ENCODE measurements at places on chromosomes 12 and 14.
A peak's percentile ranks its signal among the peaks of the same experiment; 100 is the strongest.

GRCh38 chr14:22084393-22085281 is 411.0 kb upstream of the OR4E1 start:
- DNase-seq: peak; percentile 51

DNA sequence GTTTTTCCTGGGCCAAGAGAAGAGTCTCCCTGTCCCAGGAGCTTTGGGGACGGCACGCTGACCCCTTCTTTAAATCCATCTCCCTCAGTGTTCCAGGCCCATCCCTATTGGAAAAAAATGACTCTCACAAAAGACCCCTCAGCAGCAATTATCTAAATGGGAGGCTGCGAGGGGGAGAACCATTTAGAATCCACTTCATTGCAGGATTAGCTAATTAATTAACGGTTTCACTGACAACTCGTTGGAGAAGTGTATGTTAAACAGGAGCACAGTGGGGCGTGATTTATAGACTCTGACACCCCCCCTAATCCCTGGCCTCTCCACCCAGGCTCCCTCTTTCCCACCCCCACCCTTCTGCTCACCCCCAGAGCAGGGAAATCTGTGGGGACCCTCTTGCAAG is 162.8 kb upstream of the LHX5 start:
- DNase-seq: no peak

DNA sequence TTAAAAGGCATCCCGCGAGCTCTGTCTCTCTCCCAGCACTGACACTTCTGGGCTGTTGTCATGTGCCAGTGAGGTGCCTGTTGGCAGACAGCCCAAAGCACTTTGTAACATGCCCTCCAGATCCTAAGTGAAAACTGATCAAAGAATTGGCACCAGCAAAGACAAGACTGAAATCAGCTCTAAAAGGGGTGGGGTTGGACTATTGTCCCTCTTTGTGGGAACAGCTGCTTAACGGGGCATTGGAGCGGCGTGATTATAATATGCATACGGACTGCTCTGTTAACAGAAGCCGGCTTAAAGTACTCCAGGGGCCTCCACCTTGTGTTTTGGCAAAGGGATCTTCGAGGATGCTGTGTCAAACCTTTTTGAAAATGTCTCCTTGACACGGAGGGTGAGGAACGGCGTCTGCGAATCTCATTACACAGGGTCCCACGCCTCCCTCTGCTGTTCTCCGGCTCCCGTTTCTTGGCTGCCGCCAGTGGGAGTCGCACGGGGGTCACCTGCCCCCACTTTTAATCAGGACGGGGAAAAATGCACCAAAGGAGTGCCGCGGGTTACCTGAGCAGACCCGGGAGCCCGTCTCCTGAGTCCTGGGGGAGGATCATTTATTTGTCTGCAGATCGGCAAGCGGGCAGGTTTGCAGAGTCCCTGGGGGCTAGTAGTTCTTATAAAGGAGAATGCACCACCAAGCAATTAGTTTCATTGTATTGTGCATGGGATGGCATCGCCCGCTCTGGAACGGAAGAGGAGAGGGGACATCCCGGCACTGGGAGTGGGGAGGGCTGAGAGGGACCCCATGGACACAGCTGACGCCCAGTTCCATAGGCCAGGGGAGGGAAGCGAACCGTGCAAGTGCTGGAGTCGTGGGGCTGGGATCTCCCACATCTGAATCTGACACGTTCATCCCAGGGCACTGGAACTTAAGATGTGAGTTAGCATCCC is 44.3 kb downstream of the SPRING1 start:
- no peak for DNase-seq

DNA sequence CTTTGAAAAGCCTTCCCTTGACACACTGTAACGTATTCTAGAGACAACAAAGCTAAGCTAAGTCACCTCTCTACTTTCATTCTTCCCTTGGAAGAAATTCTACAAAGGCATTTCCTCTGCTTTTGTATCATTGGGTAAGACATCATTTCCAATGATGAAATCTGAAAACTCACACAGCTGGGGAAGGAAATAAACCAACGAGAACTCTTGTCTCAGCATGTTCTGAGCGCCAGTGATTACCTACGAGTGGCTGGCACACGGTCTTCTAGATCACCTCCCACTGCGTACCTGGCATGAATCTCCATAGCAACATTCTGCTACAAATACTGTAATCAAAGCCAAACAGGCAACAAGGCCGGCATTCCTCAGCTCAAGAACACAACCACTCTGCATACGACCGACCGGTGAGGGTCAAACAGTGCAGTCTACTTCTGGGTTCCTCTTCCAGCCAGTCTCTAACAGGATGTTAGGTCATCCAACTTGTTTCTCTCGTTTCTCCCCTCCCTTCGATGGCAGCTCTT is 7.6 kb downstream of the VPS37B start:
- DNase-seq: peak; percentile 59

GRCh38 chr12:99983456-99984258 is 1.1 kb downstream of the ANKS1B start:
- DNase-seq: no peak

GRCh38 chr12:54349036-54349435 is 15.2 kb downstream of the GPR84 start:
- no peak for DNase-seq

DNA sequence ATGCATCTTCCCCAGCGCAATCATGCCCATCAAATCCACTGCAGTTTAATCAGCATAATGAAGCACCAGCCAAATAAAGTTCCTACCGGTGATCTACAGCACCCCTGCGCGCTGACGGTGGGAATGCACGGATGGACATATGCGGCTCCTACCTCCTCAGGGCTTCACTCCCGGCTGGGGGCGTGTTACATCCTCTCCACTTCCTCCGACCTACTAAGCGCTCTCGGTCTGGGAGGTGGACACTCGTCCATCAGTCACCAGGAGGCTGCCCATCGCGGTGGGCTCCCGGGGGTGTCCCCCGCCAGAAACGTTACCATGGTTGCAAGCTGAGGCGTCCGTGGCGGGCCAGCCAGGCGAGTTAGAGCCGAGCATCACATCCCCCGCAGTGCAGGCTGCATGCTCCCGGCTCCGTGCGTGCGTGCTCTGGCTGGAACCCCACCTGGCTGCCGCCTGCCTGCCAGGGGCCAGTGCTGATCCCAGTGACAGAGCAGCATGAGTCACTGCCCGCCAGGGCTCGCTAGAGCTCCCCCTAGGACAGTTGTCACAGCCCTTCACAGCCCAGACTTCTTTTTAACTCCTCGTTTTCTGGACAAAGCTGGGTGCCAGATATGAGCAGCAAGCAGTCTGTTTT is 73.0 kb downstream of the CIT start:
- peak; percentile 66 for DNase-seq

- no peak for DNase-seq
These were observed 312.9 kb downstream of the MED13L start for GRCh38 chr12:115964626-115965025.

- no peak for DNase-seq
These were observed 63.5 kb upstream of the MBIP start for GRCh38 chr14:36383767-36384431.

DNA sequence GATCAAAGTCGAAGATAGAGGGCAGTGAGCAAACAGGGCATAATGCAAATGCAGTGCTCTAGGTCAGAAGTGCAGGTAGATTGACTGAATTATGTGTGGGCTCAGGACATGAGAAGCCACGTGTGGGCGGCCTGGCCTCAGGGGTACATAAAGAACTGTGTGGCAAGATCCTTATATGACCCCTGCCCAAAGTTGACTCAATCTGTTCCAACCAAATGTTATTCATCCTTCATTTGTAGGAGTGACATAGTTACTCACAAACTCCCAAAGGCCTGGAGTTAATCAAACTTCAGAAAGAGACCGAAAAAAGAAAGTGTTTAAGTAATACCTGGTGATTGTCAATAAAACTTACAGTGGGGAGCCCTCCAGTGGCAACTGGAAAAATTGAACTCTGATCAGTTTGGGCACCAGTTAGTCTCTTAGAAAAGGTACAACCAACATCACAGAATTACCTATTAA is 150.4 kb upstream of the FAR2 start:
- peak; percentile 54 for DNase-seq

DNA sequence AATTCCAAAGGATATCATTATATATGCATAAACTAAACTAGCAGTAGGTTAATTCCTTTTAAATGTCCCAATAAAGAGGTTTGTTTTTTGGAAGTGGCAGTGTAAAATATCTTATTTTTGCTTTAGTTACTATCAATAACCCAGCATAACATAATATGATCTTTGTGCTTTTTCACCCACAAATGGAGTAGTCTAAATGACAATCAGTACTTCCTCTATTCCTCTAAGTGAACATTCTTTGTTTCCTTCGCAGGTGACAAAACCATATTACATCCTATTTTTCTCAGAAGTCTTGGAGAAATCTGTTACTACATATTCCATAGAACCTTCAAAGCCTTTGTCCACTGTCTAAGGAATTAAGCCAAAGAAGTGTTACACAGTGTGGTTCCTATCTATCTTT is 62.5 kb downstream of the MED13L start:
- DNase-seq: no peak

DNA sequence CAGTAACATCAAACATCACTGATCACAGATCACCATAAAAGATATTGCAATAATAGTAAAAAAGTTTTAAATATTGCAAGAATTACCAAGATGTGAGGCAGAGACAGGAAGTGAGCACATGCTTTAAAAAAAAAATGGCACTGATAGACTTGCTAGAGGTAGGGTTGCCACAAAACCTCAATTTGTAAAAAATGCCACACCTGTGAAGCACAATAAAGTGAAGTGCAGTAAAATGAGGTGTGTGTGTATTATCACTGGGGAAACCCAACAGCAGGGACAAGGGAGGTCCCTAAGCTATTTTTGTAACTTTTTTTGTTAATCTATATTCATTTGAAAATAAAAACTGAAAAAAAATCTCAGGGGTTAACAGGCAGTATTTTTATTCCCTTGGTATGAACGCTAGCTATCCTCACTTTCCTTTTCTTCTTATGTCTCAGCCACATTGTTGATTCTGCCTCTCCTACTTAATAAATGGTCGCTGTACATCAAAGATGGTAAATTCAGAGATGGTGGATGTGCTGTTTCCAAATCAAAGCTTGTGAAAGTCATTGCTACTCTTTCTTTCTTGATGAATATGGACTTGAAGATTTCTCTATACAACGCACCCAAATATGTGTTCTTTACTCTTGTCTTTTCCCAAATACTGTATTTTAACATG is 14.0 kb upstream of the KLRD1 start:
- no peak for DNase-seq

- no peak for DNase-seq
These were observed 23.3 kb downstream of the ZC2HC1C start for GRCh38 chr14:75092698-75093097.

DNA sequence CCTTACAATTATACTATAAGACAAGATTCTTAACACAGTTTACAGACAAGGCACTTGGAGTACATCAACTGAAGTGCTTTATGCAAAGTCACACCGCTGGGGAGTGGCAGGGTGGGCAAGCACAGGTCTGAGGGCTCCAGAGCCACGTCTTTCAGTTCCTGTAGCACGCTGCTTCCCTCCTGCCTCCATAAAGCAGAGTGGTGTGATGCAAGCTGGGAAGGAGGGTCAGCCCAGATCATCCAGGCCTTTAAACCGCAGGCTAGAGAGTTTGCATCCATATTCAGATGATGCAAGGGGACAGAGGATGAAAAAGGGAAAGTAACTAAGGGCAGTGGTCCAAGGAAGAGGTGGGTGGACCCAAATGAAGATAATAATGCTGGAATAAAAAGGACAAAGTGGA is 132.6 kb downstream of the ITPR2 start:
- DNase-seq: no peak

Data from brain microvascular endothelial cell (primary cell).